ENCODE measurements at places on chromosomes 12 and 14.

- no peak for DNase-seq
Observed at GRCh38 chr12:100229036-100229635, 28.5 kb downstream of the ACTR6 start.

DNA sequence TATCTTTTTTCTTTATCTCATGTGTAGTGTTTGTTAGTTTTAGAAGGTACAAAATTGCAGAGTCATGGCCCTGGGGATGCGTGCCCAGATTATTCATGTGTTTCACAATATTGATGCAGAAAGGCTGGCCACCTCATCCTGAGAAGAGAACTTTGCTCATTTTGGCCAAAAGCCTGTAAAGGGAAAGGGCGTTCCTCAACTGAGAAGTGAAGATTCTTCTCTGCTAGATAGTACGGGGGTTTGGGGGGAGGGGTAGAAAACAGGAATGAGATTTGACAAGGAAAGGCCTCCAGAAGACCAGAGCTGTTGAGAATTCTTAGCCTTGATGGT is 1.7 kb downstream of the MGST1 start:
- no peak for DNase-seq

- no peak for DNase-seq
Observed at GRCh38 chr14:71720978-71721624, 211.1 kb upstream of the RGS6 start.

DNA sequence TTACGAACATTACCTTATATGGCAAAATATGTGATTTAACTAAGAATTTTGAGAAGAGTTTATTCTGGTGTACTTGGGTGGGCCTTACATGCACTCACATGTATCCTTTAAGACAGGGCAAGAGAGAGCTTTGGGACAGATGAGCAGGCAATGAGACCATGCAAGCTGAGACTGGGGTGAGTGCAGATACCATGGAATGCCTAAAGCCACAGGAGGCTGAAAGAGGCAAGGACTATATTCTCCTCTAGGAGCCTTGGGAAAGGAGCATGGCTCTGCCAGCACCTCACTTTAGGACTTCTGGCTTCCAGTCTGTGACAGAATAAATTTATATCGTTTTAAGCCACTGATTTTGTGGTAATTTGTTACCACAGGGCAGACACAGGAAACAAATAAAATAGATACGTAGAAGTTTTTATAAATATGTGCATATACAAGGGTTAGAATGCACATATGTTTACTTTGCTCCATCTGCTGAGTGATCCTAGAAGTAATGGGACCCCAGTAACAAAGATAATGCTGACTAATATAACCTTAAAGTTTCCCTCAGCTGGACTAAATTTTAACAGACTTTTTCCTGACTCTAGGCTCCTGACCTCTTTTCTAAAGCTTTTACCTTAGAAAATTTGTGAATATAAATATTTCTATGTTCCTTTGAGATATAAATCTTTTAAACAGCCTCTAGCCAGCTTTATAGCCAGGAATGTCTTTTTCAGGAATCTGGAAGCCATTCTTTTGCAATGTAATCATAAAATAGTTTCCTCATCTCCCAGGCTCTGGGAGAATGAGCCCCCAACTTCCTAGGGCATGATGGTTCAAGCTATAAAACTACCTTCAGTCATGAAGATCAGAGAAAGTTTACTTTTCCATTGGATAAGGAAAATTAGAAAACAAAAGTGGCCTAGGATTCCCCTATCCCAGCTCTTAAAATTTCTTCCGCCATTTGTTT is 216.8 kb downstream of the PPFIA2 start:
- no peak for DNase-seq

GRCh38 chr14:69818758-69819191 is 21.7 kb upstream of the SLC10A1 start:
- no peak for DNase-seq

GRCh38 chr12:10559244-10559643 is 53.6 kb downstream of the EIF2S3B start:
- DNase-seq = no peak

DNA sequence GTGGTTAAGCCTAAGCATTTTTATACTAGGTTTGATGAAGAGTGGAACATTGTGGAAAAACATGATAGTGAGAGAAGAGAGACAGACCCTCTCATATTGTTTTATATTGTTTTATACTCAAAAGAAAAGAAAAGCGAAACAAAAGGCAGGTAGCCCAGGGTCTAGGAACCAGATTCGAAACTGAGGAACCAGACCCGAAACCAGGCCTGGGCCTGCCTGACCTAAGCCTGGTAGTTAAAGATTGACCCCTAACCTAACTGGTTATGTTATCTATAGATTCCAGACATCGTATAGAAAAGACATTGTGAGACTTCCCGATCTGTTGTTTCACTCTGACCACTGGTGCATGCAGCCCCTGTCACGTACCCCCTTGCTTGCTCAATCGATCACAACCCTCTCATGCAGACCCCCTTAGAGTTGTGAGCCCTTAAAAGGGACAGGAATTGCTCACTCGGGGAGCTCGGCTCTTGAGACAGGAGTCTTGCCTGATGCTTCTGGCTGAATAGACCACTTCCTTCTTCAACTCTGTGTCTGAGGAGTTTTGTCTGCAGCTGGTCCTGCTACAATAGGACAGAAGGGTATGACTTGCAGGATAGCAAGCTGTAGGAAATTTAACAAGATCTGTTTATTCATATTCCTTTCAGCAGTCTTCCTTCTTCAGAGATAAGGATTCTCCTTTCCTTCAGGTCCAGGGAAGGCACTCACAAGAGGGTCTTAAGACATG is 147.1 kb upstream of the PLEKHA5 start:
- DNase-seq = no peak

DNA sequence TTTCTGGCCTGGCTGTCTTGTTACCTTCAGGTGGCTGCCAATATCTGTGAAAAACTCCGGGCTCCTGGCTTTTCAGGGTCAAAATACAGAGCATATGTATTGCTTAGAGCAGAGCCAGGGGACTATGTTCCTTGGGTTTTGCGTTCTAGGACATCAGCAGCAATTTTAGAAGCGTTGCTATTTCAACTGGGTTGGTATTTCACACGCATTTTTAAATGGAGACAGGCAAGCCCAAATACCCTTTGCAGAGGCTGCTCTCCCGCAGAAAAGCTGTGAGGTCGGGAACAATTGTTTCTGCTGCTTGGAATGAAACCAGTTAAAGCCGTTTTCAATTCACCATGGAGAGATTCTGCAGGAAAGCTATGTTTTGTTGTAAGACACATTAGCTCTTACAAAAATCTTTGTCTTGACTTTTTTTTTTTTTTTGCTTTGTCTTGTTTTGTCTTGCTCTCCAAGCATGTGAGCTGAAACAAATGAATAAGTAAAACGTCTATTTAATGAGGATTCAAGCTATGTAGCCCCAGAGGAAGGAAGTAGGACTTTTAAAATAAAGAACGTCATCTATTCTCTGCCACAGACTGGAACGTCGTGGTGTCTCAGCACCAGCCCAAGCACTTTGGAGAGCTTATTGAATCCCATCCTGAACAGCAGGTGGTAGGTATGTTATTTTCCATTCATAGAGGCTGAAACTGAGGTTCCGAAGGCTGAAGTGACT is 181.0 kb upstream of the TBX3 start:
- no peak for DNase-seq

DNA sequence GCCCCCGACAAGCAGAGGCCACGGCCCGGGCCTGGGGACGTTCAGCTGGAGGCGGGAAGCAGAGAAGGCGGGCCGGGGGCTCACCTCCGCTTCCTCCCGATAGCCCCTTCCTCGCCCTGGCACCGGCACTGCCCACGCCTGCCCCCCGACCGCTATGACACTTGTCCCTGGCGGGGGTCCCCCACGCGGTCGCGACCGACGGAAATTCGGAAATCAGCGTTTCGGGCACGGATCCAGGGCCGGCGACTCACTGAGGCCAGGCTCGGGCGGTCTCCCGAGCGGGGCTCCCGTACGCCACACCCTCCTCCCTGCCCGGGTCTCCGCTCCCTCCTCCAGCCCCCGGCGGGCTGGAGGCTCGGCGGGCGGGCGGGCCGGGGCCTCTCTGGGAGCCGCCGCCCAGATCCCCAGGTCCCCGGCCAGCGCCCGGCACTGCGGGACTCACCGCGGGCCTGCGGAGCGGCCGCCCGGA is 581 bp downstream of the PITPNM2 start:
- no peak for DNase-seq

GRCh38 chr12:49776413-49776812 is 35.1 kb downstream of the TMBIM6 start:
- DNase-seq = peak; percentile 14

- DNase-seq = peak; percentile 21
Observed at GRCh38 chr14:80387563-80387981, 176.3 kb upstream of the DIO2 start.

- DNase-seq = no peak
Observed at GRCh38 chr12:128754275-128754674, 69.5 kb downstream of the SLC15A4 start.

DNA sequence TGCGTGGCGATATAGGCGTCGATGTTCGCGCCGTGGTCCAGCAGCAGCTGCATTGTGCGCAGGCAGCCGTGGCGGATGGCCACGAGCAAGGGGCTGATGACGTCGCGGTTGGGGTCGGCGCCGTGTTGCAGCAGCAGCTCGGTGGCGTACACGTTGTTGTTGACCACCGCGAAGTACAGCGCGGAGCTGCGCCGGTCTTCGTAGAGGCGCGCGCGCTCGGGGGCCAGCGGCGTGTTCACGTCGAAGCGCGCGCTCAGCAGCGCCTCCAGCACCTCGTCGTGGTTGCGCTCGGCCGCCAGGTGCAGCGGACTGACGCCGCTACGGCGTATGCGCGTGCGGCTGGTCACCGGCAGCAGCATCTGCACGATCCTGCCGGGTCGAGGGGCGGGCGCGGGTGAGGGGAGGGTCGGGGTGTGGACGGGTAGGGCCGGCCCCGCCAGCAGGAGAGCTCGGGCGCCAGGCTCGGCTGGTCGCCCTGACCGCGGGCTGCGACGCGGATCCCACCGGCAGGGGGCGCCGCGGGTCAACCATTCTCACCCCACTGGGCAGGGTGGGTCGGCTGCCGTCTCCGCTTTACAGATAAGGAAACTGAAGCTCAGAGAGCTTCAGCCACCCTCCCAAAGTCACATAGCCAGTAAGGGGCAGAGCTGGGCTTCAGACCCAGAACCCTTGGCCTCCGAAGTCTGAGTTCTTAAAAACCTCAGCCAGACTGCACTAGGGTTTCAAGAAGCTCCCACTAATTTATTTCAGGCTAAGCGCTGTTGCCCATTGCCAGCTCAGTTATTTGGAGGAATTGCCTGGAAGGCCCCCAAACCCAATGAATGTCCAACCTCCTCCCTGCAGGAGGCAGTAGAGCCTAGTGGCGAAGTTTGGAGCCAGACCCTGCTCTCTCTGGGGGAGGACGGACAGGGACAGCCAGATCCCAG is 12.4 kb downstream of the FAM181A start:
- DNase-seq = no peak

All from caudate nucleus (tissue), 63 donors.